ENCODE measurements at places on chromosomes 12 and 14.

GRCh38 chr12:115960868-115961802, 316.4 kb downstream of the MED13L start:
- peak; percentile 51 for DNase-seq

DNA sequence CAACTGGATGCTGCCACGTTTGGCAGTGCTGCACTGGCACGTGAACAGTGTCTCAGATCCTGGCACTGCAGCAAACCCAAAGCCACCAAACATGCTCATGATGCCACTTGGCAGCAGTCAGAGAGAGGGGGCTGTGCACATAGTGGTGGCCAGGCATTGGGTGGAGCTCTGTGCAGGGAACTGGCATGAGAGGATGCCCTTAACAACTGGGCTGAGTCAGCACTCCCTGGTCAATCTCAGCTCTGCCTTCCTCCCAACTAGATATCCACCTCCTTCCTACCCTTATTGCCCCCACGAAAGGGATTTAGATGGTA, 37.0 kb downstream of the ZFHX2 start:
- DNase-seq, result no peak

DNA sequence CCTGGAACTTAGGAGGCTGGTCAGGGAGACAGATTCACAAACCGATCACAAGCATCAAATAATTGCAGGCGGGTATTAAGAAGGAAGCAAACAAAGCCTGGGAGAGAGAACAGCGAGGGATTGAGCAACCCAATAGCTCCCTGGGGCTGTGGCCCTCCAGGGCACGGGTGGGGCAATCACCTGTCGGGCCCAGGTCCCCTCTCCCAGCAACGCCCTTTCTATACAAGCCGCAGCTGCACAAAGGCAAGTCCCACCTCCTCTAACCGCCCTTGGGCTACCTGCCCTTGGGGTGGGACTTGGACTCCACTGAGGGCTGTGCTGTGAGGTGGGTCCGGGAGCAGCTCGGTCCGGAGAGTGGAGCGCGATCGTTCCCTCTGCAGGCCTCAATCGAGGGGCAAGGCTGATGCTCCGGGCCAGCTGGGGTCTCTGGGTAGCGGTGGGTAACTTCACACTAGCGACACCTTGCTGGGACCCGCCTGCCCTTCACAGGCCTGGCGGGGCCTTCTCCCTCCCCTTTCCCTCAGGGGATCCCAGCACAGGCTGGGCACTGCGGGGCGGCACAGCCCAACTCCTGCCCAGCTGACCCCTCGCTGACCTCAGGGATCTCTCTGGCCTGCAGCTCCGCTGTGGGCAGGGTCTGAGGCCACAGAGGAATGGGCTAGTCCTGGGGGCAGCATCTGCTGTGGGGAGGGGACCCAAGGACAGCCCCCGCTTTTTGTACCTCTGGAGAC, 8.0 kb downstream of the PHB2 start:
- DNase-seq, result no peak

- peak; percentile 81 for DNase-seq
Measured at GRCh38 chr14:31205681-31206535, 1.7 kb downstream of the HECTD1 start.

DNA sequence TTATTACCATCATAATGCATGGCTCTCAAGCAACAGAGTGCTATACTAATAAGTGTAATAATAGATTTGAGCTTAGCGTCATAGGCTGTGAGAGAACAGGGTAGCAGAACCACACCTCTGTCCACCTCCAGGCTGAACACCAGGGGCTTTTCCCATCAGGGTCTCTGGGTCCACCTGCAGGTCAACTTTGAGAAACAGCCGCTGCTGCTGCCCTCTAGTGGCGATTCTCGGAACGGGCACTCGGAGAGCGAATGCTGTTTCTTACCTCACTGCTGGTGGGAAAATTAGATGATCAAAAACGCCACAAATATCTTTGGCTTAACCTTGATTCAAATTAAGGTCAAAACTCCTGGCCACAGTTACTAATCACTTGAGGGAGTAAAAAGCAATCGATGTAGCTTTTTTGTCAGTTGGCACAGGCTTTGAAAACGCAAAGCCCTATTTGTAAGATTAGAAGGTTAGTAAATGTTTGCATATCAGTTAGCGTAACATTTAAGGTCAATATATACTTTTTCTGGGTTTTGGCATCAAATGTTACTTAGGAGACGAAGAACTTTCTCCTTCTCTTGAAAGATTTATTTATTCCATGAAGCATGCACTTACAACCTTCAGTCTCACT, 127.9 kb upstream of the TMEM132D start:
- peak; percentile 1 for DNase-seq

Data from EH (cell line).